ENCODE measurements at places on chromosomes 7 and 10. TPM values are rescaled to one million over a fixed set of nuclear protein-coding genes. Genes with fewer than 3 reads are reported as not detected.

RBP3 gene
- polyA plus RNA-seq = not detected

GRCh38 chr7:21636694-21637093 is 93.9 kb downstream of the DNAH11 start:
- DNase-seq = no peak

DNA sequence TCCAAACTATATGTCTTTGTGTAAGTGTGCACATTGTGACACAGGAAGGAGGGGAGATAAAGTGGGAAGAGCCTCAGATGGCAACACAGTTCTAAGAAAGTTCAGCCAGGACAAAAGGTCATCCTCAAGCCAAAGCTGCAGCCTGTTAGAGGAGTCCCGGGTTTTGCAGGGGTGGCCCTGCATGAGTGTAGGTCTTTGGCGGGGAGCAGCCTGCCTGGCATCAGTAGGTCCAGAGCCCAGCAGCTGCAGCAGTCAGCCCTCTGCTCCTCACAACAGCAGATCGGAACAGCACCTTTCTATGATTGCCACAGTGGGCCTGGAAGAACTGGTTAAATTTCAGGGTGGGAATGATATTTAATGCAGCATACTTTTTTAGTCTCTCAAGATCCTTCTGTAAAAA is 13.5 kb upstream of the VDAC2 start:
- DNase-seq = no peak

EPHB6 gene
- 4.5 TPM for polyA plus RNA-seq

AKR1C4 gene
- not detected for polyA plus RNA-seq

DNA sequence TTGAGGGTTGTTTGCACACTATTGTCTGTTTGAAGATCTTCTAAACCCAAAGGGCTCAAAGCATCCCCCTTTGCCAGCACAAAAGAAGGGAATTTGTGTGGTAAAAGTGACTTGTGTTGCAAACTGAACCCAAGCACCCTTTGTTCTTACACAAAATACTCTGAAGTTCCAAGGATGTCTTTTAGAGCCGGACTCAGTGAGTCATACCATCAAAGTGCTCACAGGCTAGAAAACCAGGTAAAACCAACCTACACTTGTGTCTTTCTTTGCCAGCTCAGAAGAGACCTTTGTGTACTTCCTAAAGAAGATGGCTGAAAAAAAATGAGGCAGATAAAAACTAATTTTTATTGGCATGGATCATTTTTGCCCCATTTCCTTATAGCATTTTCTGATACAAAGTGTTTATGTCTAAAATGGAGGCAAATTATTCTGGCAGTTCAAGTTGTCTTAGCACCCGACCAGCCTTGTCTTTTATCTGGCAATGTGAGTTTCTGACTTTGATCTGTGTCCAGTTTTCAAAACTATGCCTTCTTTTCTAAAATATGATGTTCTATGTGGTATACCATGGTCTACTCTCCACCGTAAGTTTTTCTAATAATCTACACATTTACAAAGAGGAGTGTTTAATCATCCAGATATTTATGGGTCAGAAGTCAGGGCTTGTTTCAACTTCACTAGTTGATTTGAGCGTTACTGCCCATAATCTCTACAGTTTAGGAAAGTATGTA is 128.4 kb upstream of the FZD1 start:
- DNase-seq = no peak

DNA sequence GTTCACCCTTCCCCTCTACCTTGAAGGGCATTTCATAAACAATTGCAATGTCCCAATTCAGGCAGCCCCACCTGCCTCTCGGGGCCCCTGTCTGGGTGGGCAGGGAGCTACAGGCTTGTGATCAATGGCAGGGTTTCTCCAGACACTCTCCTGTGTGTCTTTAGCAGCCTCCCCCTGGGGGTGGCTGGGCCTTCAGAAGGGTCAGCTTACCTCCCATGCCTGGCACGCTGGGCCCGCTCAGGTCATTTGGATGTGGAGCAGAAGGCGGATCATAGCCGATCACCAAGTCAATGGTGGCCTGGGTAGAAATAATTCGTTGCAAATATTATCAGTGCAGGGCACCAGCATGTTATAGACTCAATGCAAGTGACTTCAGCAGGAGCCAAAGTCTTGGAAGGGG is 56.3 kb downstream of the MYOF start:
- DNase-seq = no peak

- no peak for DNase-seq
These were observed 1.4 kb downstream of the PPP1R17 start for GRCh38 chr7:31688372-31688771.

STRIP2 gene
- polyA plus RNA-seq = 2.0 TPM

CALML3 gene
- polyA plus RNA-seq = not detected

- no peak for DNase-seq
These were observed 91.1 kb downstream of the TEX36 start for GRCh38 chr10:125591886-125592285.

DNA sequence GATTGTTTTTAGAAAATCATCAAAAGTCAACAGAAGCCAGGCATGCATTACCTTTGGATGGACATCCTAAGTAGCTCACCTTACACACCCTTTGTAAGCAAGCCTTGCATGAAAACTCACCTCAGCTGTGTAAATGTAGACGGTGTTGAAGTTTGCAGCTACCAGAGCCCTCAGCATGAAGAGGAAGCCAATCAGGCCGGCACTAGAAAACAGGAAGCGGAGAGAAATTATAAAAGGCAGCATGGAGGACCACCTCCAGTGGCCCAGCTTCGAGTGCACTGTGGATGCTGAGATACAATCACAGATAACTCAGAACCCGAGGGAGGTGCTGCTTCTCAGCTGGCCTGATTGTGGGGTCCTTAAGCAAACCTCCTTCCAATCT is 75.3 kb downstream of the SVOPL start:
- DNase-seq = no peak

DNA sequence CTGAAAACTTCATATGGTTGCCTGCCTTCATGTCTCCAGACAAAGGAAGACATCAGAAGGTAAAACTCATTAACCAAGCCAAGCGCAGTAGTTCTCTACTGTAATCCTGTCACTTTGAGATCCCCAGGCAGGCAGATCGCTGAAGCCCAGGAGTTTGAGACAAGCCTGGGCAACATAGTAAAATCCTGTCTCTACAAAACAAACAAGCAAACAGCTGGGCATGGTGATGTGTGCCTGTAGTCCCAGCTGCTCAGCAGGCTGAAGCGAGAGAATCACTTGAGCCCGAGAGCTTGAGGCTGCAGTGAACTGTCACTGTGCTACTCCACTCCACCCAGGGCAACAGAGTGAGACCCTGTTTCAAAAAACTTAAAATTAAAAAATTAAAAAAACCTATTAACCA is 467.4 kb upstream of the SORCS1 start:
- DNase-seq = no peak

DNA sequence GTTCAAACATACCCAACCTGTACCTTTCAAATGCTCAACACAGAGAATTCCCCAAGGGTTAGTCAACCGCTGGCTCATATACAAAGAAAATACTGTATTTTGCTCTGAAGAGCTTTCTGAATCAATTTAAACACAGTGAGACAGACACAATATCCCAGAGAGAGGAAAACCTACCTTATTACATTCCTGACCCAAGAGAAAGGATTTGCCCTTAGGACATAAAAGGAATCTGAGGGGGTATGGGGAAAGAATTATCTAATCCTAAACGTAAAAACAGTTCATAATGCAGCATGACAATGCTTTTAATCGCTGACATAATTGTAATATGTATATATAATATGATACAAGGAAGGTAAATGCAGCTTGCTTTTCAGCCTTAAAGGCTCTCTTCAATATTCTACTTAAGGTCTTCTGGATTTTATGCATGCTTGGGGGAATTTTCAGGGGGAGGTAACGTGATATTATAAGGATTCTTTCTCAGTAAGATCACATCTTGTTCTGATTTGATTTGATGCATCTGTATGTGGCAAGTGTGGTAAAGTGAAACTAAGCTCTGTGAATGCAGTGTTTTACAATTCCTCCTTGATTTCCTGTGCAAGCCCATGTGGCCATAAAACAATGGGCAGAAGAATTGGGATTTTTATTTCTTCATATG is 240.5 kb downstream of the GLI3 start:
- DNase-seq = peak; percentile 76

DNA sequence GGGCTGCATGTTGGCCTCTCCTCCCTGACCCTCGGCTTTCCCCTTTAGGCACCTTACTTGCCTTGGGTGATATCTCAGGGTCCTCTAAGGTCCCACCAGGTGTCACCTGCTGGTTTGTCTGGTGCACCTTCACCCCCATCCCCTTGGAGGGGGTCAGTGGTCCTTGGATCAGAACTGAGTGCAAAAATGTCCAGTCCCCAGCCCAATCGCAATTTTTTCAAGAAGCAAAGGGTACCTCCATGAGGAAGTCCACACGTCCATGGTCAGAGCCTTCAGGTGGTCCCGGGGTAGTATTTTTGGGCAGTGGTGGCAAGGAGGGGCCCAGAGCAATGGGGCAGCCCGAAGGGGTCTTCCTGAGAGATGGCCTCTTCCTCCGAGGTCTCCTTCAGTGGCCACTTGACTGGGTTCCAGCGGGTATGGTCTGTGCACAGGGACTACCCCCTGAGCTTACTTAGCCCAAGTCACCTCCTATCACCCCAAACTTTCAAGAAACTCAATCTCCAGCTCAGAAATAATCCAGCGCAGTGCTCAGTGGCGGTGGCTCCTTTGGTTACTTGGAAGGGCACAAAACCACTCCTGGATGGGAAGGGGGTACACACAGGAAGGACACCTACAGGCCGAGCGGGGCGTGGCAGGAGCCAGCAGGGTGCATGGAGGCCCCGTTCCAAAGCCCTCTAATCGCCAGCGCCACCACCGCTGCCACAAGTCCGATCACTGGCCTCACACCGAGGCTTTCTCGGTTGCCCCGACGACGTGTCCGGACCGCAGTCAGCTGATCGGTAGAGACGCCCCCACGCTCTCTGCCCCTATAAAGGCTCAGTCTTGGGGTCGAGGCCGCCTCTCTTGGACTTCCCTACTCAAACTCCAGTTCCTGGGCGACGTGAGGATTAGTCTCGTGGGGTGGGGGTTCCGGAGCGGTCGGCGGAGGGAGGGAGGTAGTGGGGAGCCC is 4.5 kb downstream of the SAP25 start:
- no peak for DNase-seq

DNA sequence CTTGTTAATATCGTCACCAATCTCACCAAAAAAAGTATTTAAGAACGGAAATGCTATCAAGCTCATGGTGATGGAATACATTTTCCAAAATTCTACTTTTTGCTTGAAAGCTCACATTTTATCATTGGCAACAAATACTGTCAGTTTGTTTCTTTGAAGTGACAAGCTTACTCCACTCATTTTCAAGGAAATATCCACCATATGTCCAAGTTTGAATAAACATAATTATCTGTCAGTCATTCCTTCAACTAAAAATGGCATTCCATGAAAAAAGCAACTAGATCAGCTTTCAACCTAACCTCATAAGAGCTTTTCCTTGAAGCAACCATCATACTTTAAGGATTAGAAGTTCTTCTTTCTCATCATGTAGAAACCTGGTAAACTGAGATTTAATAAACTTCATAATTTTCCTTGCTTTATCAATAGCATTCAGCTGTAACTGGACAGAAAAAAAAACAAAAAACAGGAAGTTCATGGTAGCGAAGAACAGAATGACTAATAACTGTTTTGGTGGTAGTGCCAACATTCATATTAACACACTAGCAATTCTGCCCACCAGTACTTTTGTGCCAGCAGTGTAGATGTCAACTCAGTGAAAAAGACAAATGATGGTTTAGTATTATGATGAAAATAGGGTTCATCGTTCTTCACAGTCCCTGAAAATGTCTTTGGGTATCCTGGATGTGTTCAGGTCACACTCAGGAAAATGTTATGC is 764.9 kb downstream of the GRM8 start:
- no peak for DNase-seq

CLCN1 gene
- not detected for polyA plus RNA-seq

DNA sequence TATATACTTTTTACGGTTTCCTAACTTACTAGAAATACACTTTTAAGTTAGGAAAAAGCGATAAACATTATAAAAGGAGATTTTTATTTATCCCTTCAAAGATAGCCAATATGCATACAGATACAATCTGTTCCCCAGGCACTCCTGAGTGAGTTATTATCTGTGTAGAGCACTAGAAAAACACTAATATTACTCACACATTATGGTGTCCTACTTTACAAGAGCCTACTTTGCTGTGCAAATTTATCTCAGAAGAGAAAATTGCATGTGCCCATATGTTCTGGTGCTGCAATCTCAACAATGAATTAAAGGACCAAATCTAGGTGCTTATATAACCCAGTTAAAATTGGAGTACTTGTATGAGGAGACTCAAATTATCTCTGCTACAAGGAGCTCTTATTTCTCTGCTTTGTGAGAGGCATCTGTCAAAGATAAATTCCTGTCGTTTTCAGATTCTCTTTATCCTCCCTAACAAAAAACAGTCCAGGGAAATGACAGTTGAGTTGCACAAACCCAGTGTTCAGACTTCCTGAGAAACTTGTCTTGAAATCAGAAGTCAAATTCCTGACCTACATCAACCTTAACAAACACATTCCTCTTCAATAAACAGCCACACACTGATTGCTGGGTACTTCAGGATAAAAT is 28.9 kb downstream of the CPA1 start:
- no peak for DNase-seq

DNA sequence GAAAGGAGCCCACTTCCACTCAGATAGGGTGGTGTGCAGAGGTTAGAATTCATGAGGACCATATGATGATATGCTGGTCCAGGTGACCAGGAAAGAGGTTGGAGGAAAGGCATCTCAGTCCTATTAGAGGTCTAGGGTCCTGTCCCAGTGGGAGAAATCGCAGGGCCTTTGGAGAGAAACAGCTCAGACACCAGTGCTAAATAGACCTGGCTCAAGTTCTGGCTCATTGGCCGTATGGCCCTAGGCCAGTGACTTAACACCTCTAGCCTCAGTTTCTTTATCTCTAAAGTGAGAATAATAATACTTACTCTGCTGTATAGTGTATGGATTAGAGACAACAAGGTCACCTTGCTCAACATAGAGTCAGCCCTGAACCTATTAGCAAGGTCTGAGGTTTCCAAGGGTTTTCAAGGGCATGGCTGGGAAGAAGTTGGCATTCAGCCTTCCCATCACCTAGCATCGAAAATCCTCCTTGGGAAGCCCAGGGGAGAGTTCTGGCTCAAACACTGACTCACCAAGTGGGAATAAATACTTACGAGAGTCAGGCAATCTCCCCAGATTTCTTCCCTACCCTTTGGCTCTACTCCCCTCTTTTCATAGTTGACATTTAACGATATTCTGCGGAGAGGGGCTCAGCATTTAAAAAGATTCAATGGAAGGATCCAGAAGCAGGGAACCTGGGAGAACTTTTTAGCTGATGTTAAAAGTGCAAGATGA is 473.1 kb upstream of the PODXL start:
- DNase-seq = no peak

ZNF365 gene
- polyA plus RNA-seq = 3.7 TPM

TDRD1 gene
- polyA plus RNA-seq = not detected

GRCh38 chr10:97724341-97724941 is 10.9 kb downstream of the MARVELD1 start:
- no peak for DNase-seq

- peak; percentile 39 for DNase-seq
These were observed 158.9 kb downstream of the KLF6 start for GRCh38 chr10:3625959-3626751.

- no peak for DNase-seq
These were observed 3.0 kb downstream of the IRF5 start for GRCh38 chr7:128940494-128941322.

FAM25G gene
- polyA plus RNA-seq = not detected

GRCh38 chr7:130942211-130942964 is 208.4 kb upstream of the KLF14 start:
- no peak for DNase-seq

NPY gene
- not detected for polyA plus RNA-seq

Measured in BJ (cell line).